ENCODE measurements at places on chromosomes 3 and 15.

DNA sequence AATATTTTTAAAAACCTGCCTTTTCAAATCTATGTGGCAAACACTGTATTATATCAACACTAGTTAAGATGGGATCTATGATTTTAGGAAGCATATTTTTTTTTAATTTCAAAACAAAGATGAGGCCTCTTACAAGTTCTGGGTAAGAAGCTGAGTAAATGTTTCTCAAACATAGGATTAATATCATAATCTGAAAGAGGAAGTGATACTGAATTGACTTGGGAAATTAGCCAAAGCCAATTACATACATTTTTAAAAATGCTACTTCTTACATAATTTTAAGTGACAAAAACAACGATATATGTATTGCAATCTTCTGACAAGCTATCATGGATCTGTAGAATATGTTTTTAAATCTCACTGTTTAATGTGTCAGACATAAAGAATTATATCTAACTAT is 135.1 kb upstream of the UBP1 start:
- no peak for DNase-seq

DNA sequence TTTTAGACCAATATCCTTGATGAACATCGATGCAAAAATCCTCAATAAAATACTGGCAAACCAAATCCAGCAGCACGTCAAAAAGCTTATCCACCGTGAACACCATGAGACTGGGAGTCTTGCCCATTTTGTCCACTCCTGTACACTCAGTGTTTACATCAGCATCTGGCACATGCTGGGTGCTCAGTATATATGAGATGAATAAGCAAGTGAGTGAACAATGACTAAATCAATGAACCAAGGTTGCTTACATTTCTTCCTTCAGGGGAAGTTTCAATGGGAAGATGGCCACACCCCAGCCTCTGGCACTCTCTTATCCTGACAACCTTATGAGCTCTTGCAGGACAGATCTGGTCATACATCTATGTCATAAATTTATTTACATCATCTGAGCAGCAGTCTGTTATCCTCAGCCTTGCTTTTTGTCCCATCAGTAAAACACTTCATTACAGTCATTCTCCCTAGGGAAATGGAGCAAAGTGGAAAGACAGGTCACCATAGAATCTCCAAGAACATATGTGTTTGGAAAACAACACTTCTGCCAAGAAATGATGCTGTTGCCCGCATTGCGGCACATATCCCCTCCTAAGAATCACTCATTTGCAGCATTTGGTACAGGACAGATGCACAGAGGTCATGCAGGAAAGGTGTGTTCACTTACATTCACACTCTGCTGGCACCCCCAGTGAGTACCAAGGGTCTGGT is 171.8 kb upstream of the EIF1B start:
- DNase-seq: no peak

GRCh38 chr3:10667901-10668476 is 148.0 kb upstream of the SLC6A11 start:
- DNase-seq: no peak

GRCh38 chr15:89387140-89387903 is 52.7 kb upstream of the POLG start:
- no peak for DNase-seq

All from stimulated activated CD8-positive, alpha-beta memory T cell treated with anti-CD3 and anti-CD28 coated beads, Interleukin-2, amount 100 ng/mL, for 1 hour (primary cell).